ENCODE measurements at places on chromosomes 7 and 10. TPM values are rescaled to one million over a fixed set of nuclear protein-coding genes. Genes with fewer than 3 reads are reported as not detected.

- no peak for DNase-seq
Measured at GRCh38 chr7:75559976-75560365, 67.9 kb downstream of the SPDYE5 start.

DNA sequence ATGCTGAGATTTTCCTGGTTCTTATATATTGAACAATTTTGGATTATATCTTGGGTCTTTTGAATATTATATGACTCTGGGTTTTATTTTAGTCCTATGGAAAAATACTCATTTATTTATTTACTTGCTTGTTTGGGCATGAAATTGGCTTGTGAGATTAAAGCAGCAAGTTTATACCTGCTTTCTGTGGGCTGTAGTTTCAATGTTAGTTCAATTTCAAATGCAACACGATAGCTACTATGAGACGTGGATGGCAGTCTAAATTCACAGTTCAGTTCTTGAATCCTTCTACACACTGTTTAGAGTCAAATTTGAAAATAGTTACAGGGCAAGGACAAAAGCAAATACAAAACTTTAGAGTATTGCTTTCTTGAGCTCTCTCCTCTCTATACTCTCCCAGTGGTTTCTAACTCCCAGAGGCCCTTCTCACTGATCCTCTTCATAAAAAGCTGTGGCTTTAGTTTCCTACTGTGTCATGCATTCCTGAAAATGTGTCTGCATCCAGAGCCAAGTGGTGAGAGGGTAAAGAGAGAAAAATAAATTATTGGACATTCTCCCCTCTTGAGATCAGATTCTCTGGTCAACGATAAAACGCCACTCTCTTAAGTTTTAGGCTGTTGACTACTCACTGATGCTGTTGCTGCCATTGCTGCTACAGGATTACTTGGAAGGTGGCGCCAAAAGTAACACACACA is 34.4 kb downstream of the POLR1F start:
- DNase-seq: no peak

DNA sequence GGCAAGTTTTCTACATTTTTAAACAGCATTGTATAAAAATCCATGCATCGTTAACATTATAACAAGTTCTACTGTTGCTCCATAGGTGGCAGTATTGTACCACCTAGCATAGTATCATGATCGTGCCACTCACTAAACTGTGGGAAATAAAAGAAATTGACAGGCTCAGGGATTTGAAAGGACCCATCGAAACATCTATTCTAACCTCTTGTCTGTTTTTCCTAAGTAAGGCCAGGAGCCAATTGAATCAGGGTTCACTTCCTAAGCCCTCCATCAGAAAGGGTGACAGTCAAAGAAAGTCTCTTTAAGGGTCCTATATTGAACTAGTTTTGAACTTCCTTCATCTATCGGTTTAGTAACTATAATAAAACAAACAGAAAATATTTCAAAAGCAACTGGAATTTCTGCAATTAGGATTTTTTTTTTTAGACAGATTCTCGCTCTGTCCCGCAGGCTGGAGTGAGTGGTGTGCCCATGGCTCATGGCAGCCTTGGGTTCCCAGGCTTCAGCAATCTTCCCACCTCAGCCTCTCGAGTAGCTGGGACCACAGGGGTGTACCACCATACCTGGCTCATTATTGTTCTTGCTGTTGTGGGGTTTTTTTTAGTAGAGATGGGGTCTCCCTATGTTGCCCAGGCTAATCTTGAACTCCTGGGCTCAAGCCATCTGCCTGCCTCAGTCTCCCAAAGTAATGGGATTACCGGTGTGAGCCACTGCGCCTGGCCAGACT is 9.4 kb downstream of the HACD1 start:
- DNase-seq: no peak

- no peak for DNase-seq
Measured at GRCh38 chr7:124914298-124914697, 15.3 kb downstream of the POT1 start.

DNA sequence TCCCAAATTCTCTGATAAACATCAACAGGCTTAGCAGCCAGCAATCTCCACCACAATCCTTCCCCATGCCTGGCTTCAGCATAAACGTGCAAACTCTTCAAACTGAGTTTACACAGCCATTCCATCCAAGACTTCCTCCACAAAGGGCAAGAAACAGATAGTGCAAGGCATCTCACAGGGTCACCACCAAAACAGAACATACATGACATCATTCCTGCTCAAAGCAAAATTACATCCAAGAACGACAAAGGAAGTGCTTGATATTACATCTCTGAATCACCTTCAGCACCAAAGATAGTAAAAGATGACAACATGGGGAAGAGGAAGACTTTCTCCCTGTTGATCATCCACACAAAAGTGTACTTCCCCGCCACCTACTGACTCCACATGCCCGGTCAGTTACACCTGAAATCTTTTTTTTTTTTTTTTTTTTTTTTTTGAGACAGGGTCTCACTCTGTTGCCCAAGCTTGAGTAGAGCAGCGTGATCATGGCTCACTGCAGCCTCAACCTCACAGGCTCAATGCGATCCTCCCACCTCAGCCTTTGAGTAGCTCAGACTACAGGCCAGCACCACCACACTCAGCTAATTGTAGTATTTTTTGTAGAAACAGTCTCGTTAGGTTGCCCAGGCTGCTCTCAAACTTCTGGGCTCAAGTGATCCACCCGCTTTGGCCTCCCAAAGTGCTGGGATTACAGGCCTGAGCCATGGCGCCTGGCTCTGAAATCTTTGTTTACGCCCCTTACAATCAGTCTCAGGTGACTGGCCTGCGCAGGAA is 127.5 kb downstream of the PARD3 start:
- no peak for DNase-seq

- no peak for DNase-seq
Measured at GRCh38 chr7:6160191-6160623, 112.2 kb downstream of the CYTH3 start.

DNA sequence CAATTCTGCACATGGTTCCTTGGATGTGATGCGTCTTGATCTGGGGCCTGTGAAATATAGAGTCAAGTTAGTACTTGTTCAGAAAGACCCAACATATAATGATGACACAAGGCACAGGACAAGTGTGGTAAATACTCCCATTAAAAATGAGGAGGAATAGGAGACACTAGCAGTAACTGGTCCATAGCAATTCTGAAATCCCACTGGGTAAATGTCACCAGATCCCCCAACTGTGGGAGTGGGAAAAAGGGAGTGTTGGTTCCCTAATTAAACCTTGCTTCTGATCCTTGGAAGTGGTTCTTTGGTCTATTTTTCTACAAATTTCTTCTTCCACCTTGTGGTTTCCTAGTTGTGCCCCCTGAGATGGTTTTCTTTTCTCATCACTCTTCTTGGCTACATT is 62.5 kb upstream of the NRP1 start:
- no peak for DNase-seq

DNA sequence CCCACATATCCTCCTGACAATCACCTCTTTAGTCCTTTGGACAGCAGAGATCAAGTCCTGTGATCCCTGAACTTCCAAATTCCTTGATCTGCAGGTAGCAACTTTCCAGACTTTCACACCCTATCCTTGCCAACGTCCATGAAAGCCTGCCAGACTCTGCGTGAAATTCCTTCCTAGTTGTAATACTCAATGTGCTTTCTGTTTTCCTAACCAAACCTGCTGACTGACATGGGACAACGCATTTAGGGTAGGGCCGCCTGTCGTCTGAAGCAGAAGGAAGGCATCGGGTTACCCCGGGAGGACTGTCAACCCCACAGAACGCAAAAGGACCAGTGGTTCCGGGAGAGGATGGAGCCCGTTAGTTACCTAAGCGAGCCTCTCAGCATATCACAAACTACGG is 23.9 kb downstream of the ITGA8 start:
- DNase-seq: no peak

GRCh38 chr7:98647326-98647725 is 30.2 kb downstream of the NPTX2 start:
- no peak for DNase-seq

DNA sequence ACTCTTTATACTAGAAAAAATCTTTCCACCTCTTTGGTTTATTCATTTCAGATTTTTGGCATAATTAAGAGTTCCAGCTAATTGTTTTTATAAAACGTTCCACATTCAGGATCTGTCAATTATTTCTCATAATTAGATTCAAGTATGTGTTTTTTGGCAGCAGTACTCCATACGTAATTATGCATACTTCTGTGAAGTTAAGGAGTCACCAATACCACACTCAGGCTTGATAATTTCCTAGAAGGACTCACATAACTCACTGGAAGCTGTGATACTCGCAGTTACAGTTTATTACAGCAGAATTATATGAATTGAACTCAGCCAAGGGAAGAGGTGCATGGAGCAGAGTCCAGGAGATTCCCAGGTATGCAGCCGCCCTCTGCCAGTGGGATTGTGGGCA is 290.5 kb upstream of the AKR1E2 start:
- no peak for DNase-seq

DNA sequence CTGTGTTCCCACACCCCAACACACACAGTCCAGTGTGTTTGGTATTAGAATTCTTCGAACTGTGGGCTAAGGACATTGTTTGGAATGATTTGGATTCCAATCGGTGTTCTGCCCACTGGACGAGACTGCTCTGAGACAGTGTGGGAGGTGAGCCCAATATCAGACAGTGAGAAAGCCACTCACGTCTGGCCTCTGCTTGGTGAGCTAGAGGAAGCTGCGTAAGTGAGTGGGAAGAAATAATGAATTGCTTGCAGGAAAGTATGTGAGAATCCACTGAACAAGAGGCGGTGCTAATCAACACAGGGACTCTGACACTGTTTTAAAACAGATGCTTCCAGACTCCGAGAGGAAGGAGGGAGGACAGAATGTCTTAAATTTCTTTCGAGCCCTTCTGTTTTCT is 675.0 kb upstream of the ANKRD30A start:
- DNase-seq: no peak

DNA sequence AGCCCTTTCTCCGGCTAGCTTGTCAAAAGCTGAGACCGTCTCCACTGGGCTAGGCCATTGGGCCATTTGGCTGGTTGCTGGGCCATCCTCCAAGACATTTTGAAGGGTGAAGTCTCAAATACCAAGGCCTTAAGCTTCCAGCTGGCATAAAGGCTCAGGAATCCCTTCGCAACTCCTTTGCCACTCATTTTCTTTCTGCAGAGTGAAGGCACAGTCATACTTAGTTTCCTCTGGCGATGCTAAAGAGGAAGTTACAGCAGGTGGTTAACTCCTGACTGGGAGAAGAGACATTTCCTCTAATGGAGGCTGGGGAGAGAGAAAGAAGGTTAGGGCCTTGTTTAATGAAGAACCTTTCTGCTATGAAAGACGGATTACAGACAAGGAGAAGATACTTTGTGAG is 4.8 kb upstream of the REPIN1 start:
- DNase-seq: no peak

GRCh38 chr7:141218941-141219340 is 145.1 kb downstream of the TMEM178B start:
- no peak for DNase-seq

- DNase-seq: no peak
Measured at GRCh38 chr7:90483251-90483650, 13.8 kb downstream of the PTTG1IP2 start.

GRCh38 chr7:2030475-2031450 is 202.0 kb downstream of the MAD1L1 start:
- DNase-seq: peak; percentile 33

DNA sequence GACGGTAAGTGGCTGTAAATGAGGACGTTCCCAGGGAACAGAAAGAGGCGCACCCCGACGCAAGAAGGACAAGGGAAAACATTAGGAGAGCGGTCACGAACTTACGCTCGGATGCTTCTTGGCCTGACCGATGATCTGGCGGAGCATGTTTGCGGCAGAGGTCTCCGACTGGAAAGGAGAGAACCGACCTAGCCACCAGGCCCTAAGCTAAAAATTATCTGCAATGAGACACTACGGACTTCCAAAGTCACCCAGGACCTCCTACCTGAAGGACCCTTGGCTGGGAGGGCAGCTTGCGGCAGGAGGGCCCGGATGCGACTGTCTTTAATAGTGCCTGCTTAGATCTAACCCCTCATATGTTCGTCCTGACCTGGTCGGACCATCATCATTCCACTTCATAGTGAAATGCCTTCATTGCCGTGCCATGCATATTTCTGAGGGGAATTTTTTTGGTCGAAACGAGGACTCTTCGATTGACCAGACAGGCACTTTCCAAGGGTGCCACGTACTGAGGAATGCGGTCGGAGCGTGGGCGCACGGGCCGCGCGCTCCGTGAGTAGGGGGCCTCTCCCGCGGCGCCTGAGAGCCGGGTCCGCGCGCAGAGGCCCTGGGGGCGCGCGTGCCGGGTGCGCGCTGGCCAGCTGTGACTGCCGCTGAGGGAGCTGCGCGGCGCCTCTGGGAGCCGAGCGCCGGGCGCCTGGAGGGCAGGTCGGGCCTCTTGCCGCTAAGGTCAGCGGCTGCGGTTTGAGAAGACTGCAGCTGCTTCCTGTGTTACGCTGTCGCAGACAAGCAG is 33.6 kb upstream of the PHF14 start:
- peak; percentile 89 for DNase-seq

DNA sequence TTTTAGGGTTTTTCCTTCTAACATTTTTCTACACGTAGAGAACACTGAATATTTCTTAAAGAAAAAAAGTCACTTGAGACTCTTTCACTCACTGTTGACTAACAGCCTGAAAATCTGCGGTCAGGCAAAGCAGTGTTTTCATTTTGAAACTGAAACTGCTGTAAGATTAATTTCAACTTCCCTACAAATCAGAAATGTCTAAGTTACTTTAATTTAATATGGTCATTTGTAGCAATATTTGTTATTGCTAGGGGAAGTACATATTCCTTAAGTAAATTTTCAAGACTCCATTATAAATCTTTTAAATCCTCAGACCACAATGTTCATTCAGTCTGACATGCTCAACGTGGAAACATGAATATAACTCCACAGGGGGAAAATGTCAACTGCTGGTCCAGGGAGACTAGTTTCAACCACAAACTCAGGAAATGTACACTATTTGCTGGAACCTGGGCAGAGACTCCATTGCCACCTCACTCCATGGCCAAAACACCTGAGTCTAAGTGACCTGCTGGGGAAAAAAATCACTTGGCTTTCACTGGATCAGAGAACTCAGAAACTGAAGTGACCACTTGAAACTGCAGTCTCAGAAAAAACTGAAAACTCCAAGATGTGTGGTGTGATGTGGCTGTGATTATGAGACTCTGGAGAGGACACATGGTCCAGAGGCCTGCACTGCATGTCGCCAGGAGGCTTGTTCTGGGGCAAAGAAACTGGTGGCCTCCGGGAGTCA is 161.2 kb downstream of the TAX1BP1 start:
- peak; percentile 37 for DNase-seq

DNA sequence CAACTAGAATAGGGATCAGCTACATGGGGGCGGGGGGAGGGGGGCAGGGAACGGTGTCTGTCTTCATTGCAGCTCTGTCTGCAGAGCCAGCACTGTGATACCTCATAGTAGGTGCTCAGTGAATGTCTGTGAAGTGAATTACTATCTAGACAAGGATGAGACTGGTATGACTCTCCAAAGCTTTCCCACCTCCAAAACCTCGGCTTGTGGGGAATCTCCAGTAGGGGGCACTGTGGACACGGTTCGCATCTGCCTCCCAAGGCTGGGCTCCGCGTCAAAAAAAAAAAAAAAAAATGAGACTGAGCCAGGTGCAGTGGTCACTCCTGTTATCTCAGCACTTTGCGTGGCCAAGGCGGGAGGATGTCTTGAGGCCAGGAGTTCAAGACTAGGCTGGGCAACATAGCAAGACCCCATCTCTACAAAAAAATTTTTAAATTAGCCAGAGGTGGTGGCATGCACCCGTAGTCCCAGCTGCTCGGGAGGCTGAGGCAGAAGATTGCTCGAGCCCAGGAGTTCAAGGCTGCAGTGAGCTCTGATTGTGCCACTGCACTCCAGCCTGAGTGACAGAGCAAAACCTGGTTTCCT is 9.6 kb downstream of the TRIM56 start:
- DNase-seq: no peak

The STK32C gene
- 8.7 TPM for total RNA-seq

The EPO gene
- not detected for total RNA-seq
